Endothelial cell of umbilical vein (primary cell): ENCODE measurements at places on chromosomes 1 and 21.

- no peak for DNase-seq
These were observed 93.8 kb downstream of the C21orf91 start for GRCh38 chr21:17725339-17725738.

DNA sequence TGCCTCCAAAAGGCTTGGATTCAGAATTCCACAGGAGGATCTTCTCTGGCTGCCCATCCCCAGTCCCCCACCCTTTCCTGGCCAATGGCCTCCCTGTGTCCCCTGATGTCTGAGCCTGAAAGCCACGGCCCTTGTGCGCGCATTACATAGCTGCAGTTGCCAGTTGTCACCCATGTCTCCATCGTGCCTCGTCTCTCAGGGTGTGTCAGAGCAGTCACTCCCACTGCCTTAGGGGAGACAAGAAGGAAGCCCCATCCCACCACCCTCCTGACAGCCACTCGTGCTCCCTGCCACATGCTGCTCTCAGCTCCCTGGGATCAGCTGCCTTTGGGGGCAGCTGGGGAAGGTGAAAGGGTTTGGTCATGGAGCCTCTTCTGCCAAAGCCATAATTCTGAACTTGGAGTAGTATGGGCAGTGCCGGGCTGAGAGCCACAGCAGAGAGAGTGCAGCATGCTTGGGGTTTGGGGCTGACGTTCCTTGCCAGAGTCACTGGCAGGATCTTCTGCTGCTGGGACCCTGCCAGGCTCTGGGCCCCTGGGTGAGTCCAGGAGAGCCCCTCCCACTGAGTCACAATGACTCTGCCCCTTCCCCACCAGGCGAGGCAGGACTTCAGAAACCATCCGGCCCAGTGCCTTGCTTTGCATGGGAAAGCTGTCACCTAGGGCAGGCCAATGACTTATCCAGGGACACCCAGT, 285.9 kb upstream of the VAMP3 start:
- no peak for DNase-seq

DNA sequence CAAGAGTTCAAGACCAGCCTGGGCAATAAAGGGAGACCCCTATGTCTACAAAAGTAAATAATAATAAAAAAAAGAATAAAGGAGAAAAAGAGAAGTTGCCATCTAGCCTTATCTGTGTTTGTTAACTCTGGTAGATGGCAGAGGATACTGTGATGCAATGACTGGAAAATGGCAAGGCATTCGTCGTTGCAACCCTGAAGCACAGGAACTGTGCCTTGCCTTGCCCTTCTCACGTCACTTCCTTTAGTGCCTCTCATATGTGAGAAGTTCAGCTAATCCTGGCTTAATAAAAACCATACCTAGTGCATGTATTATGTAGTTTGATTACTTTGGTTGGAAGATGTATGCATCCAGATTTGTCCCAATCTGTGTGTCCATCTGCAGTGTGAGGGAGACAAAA, 25.8 kb upstream of the PIGC start:
- DNase-seq: no peak

- DNase-seq: no peak
These were observed 8.1 kb upstream of the SLX9 start for GRCh38 chr21:44931501-44932407.

- peak; percentile 36 for DNase-seq
These were observed 14.4 kb downstream of the KIRREL1 start for GRCh38 chr1:158007667-158008386.

DNA sequence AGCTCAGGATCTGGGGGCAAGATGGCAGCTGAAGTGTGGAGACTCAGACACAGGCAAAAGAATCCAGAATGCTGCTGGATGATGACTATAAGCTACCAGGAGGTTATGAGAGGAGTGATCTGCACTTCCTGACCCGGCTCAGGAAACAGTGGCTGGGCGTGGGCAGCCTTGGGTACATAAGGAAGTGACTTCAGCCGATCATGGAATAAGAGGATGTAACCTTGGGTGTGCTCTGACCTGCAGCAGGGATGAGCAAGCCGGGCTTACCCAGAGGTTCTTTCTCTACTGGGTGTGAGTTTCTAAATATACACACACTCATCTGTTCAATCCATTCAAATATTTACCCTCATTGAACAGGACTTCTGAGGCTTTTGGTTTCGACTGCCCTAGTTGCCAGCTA, 62.7 kb downstream of the CD34 start:
- peak; percentile 90 for DNase-seq

GRCh38 chr21:26617176-26617575, 44.1 kb upstream of the CYYR1 start:
- DNase-seq: no peak

- DNase-seq: no peak
These were observed 64.8 kb upstream of the BACH1 start for GRCh38 chr21:29233611-29234540.

DNA sequence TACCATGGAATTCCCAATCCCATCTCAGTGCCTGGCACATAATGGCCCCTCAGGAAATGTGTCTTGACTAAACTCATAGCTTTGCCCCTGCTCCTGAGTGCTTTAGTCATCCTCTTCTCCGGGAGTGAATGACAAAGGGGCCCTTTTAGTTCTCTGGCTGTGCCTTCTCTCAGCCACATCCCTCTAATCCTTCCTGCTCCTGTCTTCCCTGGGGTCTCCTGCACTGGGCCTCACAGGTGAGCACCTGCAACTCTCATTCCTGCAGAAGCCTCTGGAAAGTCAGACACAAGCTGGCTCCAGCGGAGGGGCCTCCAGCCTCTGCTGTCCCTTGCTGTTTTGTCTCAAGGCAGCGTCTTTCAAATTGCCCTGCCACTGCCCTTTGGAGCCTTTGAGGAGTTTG, 14.0 kb upstream of the ETV3L start:
- DNase-seq: no peak

DNA sequence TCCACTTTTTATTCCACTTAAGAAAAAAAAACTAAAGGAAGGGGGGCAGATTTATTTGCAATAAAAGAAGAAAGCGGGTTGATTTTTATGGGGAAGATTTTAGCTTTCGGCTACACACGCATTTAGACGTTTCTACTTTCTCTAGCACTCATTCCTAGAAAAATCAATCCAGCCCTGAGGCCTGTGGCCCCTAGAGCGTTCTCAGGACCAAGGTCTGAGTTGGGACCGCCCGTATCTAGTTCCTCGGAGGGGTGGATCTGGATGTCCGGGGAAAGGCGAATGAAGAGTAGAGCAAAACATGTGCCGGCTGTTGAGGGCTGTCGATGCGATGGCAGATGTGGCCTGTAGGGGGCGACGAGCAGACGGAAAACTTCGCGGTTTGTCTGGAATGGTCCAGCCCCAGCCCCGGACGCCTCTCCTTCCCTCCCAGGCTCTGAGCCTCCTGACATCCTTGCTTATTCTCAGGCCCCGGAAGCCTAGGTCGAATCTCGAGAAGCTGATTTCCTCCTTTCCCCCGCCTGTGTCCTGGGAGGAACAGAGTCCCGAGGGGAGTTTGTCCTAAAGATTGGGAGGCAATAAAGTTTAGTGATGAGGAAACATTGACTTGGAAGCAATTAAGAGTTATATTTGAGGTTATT, 5.2 kb downstream of the FOXD3 start:
- peak; percentile 57 for DNase-seq

GRCh38 chr1:18948913-18949685, 7.4 kb downstream of the IFFO2 start:
- peak; percentile 41 for DNase-seq

- DNase-seq: no peak
These were observed 175.7 kb downstream of the EIF4G3 start for GRCh38 chr1:21001042-21001441.

- no peak for DNase-seq
These were observed 111.8 kb upstream of the PRMT6 start for GRCh38 chr1:106944721-106945120.

- no peak for DNase-seq
These were observed 62.3 kb downstream of the SLC19A1 start for GRCh38 chr21:45479691-45480675.

- no peak for DNase-seq
These were observed 3.5 kb upstream of the C1orf116 start for GRCh38 chr1:207035877-207036551.

GRCh38 chr1:47013293-47013692, 10.2 kb upstream of the CYP4X1 start:
- DNase-seq: peak; percentile 19

DNA sequence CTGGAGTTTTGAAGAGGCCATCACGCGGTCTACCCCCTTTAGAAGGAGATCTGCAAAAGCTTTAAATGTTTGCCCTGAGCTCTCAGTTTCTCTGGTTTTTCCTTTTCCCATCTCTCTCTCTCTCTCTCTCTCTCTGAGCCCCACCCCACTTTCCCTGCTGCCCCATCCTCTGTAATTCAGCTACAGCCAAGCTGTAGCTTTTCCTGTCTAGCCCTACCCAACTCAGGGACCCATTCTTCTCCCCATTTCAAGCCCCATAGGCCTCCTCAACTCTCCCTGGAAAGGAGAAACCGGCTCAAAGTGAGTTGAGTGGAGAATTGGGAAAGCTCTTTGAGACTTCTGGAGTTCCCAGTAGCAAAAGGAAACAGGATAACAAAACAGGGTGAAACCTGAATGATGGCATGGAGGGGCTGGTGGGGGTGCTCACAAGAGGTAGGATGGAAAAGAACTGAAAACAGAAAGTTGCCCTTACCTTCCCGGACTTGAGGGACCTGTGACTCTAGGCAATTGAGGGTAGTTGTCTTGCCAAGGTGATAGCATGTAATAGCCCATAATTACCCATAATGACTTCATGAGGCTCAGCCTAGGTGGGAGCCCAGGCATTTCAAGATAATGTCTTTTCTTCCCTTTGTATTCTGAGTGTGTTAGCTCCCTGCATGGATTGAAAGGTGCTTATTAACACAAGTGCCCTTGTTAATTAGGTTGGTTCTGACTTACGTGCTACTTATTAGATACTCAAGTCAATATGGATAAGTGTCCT, 84.9 kb downstream of the SLC16A1 start:
- DNase-seq: no peak

DNA sequence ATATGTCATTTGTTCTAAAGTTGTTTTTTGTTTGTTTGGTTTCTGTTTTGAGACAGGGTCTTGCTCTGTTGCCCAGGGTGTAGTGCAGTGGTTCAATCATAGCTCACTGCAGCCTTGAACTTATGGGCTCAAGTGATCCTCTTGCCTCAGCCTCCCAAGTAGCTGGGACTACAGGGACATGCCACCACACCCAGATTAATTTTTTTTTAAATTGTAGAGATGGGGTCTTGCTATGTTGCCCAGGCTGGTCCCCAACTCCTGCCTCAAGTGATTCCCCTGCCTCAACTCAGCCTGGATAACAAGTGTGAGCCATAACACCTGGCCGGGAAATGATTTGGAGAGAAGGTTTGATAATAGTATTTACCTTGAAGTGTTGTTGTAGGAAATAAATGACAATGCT, 18.2 kb downstream of the NEXN start:
- no peak for DNase-seq

GRCh38 chr1:34060901-34061415, 104.1 kb downstream of the CSMD2 start:
- DNase-seq: no peak

DNA sequence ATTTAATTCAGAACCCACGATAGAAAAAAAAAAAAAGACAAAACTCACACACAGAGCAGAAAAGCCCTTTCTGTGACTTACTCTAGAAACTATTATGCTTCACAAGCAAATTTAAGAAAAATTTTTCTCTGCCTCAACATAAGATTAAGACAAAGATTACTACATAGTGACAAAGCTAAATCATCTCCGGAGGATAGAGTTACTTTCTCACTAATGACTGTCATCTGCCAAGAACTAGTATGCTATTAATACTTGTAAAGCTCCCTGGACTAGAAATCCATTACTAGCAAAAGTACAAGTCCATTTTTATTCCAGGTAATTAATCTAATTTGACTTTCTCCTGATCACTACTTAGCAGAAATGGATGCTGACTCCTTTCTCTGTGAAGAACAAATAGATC, 25.9 kb downstream of the GREM2 start:
- DNase-seq: no peak
